ENCODE measurements at places on chromosomes 2 and 18.
A peak's percentile ranks its signal among the peaks of the same experiment; 100 is the strongest.

DNA sequence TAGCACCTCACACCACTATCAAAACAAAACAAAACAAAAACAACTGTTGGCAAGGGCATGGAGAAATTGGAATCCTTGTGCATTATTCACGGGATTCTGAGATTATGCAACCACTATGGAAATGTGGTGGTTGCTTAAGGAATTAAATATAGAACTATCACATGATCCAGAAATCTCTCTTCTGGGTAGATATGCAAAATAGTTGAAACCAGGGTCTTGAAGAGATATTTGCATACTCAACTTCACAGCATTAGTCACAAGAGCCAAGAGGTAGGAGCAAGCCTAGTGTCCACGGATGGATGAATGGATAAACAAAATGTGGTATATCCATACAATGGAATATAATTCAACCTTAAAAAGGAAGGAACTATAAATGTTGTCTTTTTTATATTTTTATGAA, 7.0 kb downstream of the TMEM131 start:
- DNase-seq, result no peak

- DNase-seq, result no peak
Observed at GRCh38 chr2:120898496-120898895, 162.8 kb downstream of the GLI2 start.

GRCh38 chr2:160205505-160205904, 5.4 kb upstream of the ITGB6 start:
- peak; percentile 98 for DNase-seq

GRCh38 chr2:111665011-111665410, 219.0 kb downstream of the ANAPC1 start:
- DNase-seq, result no peak

DNA sequence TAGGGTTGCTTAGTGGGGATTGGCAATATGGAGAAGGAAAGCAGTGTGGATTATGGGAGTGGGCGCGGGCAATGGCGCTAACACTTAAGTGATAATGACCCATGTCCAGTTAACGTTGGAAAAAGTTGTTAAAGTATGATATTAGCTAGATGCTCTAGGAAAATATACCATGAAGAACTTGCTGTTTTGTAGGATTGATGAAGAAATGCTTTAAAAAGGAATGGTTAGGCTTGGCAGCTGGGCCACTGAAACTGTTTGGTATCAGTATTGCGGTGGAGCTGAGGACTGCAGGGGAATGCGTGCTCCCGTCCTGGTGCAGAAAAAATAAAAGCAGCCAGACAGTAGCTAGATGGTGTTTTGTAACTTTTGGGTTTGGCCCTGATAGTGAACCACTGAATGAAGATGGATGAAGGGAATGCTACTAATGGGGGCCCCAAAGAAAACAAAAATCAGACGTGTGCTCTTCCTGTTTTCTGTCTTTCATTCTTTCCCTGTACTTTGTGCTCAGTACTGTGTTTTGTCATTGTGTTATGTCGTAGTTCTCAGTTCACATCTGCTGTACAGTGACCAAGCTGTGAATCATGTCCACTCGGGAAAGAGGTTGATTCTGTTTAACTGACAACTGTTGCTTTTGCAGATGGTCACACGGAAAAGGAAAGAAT, 999 bp downstream of the INSIG2 start:
- no peak for DNase-seq

GRCh38 chr2:215479536-215480240, 43.8 kb upstream of the FN1 start:
- no peak for DNase-seq

DNA sequence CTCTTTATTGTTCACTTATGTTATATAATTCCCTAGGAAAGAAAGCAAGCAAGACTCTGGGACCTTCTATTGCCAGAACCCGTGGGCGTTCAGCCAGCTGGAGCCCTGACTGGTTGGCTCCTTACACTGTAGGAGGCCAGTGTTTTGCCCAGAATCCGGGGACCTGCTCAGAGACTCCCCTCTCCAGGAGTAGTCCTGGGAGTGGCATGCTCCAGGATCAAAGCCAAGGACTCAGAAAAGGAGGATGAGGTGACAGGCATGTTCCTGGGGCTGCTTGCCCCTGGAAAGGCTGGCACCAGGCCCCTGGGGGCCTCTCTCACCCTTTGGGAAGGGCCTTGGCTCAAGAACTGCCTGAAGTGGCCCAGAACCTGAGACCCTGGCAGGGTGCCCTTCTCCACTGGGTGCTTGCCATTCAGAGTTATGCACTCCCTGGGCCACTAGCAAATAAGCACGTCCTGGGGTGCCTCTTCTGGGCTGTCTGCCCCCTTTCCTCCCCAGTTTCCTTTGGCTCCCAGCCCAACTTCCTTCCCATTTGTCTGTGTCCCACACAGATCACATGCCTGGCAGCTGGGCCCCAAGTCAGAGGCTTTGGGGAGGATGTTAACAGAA, 19.6 kb upstream of the KIF3C start:
- DNase-seq, result no peak

DNA sequence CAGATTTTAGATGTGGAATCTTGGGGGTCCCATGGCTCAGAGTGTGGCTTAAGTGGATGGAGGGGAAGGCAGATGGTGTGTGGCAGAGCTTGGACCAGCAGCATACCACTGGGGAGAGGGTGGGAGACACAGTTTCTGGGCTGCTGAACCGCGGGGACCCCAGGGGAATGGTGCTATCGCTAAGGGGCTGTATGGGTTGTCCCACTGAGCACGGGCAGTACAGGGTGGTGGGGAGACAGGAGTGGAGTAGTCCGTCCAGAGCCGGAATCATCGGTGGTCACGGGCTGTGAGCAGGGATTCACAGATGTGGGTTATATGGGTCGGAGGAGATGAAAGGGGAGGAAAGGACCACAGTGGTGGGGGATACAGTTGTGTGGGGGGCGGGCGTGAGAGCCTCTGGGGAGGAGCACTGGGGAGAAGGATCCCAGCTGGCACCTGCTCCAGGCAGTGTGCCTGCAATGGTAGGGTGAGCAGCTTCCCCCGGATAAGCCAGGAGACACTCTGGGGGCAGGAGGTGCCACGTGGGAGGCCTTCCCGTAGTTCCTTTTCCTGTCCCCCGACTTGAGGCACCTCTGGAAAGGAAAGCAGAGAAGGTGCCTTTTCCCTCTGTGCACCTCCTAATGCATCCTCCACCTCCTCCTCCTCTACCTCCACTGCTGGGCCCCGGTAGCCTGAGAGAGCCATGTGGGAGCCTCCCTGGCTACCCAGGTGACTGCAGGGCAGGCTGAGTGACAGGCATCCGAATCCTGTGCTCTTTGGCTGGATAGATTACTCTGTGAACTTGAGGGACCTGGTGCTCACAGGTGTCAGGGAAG, 24.9 kb downstream of the IGFBP5 start:
- DNase-seq, result no peak

DNA sequence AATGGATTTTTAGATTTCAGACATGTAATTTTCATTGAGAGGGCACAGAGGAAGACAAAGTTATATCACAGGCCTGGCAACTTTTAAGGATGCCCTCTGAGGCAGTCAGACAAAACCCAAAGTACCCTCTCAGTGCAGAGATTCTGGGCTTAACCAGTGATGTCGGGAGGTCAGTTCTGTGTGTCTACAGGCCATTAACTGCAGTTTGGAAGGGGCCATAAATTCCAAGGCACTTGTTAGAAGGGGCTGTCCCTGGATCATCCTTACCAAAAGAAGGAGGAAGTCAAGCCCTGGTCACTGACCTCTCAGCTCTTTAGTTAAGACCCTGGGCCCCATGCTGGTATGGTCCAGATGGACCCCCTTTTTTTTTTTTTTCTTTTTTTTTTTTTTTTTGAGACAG, 60.7 kb downstream of the LRRFIP1 start:
- DNase-seq, result no peak

- no peak for DNase-seq
Observed at GRCh38 chr2:11907190-11907589, 160.8 kb downstream of the LPIN1 start.

GRCh38 chr2:233063269-233063975, 3.3 kb downstream of the INPP5D start:
- no peak for DNase-seq

DNA sequence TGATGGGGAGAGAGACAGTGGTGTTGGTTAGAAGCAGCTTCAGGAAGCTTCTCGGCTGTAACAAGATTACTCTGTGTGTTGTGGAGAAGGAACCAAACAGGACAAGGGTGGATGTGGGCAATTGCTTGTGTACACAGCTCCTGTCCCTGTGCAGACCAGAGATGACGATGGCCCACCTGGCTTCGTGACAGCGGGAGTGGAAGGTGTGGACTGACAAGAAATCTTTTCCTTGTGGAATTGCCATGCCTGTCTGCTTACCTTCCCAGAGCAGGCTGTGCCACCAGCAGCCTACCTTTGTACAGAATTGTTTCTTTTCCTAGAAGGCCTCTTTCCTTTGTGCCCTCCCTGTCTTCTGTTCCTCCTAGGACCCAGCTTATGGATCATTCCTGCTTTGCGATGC, 93.8 kb downstream of the ITGB1BP1 start:
- DNase-seq, result no peak

DNA sequence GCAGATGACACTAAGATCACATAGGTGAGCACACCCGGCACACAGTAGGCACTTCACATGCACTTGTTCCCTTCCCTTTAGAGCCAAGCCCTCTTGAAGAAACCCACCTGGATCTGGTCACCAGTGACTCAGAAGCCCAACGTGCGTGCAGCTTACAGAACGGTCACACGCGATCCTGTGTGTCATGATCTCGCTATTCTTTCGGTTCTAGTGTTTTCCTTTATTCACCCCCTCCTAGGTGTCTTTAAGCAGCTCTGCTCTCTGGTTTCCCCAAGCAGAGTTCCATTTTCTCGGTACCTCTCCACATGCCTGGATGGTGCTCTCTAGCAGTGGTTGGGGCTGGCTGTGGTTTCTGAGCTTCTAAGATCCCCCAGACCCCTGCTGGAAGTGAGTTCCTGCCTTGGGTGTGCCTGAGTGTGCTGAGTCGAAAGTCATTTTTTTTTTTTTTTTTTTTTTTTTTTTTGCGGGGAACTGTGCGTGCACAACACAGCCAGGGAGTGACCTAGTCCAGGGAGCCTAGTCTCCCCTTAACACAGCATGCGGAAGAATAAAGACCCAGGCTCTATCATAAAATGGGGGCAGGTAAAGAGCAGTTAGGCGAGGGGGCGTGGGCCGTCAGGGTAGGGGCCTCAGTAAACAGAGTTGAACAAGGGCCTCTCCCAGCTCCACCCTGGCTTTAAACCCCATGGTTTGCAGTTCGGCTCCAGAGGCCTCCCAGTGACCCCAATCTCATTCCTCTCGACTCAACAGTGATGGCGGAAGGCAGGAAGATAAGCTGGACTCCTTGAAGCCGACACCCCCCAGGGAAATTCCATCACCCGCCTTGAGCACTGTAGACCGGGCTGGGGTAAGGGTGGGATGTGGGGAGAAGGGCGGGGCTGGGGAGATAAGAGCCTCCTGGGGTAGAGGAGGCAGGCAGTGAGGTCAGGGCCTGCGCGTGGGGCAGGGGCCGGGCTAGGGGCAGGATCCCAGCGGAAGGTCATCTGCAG, 29.8 kb upstream of the DNMT3A start:
- no peak for DNase-seq

GRCh38 chr2:127216095-127216494, 4.0 kb downstream of the CYP27C1 start:
- peak; percentile 61 for DNase-seq

DNA sequence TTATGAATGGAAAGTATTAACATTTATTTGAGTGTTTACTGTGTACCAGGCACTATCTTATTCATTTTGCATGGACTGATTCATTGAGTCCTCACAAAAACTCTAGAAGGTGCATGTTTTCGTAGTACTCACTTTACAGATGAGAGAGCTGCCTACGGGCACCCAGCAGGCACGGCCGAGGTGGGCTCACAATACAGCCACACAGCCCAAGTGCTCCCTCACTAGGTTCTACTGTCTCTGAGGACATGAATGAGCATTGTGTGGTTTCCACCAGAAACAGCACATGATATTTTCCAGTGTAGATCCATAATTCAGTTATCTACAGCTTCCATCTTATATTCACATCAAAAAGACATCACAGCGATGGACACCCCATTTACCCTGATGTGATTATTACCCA, 101.4 kb downstream of the FTCDNL1 start:
- DNase-seq, result no peak

DNA sequence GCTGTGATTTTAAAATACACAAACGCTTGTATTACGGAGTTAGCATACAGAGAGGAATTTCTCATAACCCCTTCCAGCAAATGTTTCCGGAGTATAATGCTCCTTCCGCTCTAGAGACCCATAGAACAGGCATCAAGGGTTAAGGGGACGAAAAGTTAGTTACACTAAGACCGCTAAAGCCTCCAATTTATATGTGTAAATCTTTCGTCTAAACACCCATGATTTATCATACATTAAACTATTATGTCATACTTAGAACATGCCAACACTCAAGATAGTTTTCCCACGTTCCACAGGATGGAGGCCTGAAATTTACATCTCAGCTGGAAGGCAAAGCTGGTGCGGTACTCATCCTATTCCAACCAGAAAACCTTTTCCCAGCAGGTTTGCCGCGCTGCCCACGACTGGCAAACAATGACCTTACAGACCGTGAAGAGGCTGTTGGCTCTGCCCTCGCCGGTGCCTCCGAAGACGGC, 650 bp downstream of the ORMDL1 start:
- no peak for DNase-seq

DNA sequence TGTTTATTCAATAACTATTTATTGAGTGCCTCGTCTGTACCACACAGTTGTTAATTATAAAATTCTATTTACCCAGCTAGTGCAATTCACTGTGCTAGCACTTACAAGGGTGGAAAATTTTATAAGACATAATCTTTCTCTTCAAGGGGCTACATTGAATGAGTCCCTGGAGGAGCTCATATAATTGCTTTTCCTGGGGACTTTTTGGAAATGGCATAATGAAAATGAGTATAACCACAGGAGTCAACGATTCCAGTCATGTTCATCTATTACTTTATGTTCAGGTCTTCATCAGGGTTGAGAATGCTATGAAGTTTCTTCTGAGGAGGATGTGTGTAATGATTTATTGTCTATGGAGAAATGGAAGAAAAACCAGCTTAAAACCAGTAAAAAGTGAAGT, 52.9 kb upstream of the TMEM200C start:
- DNase-seq, result no peak

GRCh38 chr2:131035826-131036231, 57.4 kb downstream of the FAM168B start:
- no peak for DNase-seq

GRCh38 chr2:229855116-229855515, 66.7 kb downstream of the TRIP12 start:
- no peak for DNase-seq

DNA sequence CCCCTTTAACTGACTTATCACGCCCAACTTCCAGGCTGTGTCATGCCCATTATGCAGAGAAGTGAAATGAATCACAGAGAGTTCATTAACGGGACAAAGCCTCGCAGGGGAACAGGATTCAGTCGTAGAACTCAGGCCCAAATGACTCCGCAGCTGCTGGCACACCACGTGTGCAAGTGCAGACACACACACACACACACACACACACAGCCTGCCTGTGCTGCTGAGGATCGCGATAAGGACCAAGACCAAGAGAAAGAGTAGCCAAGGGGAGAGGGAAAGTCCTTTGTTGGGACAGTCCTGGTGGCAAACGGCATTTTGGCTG, 90.0 kb upstream of the TAF1B start:
- peak; percentile 99 for DNase-seq

GRCh38 chr18:68733707-68734106, 18.8 kb upstream of the TMX3 start:
- DNase-seq, result no peak
